ENCODE measurements at places on chromosomes 2 and 18.

GRCh38 chr2:62856228-62857040, 150.9 kb downstream of the EHBP1 start:
- DNase-seq, result no peak

- no peak for DNase-seq
Observed at GRCh38 chr2:28869494-28870145, 489 bp downstream of the TRMT61B start.

DNA sequence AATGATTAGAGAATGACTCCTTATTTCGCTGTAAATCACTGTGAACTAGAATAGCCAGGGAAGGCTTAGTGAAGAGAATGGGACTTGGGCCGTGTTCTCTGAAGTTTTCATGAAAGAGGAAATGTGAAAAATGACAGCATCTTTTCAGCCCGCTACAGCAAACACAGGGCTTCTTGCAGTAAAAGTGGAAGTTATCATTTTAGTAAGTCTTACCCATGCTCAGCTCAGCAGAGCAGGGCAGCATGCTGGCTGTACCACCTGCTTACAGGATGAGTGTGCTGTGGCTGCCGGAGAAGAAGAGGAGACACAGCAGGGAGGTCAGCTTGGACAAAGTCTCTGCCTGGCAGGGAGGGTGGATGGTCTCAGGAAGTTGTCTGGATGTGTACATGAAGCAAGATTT, 300.7 kb upstream of the DLGAP1 start:
- no peak for DNase-seq

- DNase-seq, result peak; percentile 41
Observed at GRCh38 chr2:159090514-159091201, 122.2 kb downstream of the TANC1 start.

- peak; percentile 37 for DNase-seq
Observed at GRCh38 chr2:180291552-180292421, 284.7 kb upstream of the CWC22 start.

- DNase-seq, result no peak
Observed at GRCh38 chr2:126413079-126413478, 242.9 kb upstream of the GYPC start.

DNA sequence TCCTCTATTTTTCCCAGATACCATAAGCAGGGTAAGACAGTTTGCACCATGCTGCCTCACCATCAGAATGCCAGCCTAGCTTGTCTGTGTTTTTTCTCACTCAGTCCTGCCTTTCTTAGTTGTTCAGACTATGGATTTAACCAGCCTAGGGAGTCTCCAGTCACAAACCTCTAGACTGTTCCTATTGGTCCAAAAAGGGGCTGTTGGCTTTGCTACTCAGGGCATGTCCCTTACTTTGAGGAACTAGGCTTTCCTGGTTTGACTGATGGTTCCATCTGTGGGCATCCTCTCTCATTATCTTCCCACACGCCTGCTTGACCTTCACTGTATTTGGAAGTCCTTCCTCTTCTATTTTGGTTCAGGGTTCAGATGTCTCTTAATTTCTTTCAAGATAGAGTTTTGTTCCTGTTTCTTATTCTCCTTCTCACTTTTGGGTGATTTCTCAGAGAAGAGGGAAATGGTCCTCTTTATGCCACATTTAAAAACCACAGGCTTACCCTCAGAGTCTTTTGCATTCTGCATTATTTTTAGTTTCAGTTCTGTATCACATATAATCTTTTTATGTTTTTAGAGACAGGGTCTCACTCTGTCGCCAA, 31.3 kb upstream of the TMEM131 start:
- DNase-seq, result no peak

- peak; percentile 84 for DNase-seq
Observed at GRCh38 chr2:44120428-44120827, 48.2 kb upstream of the PPM1B start.

- DNase-seq, result no peak
Observed at GRCh38 chr2:32464431-32464830, 107.6 kb downstream of the BIRC6 start.

GRCh38 chr2:230322561-230323384, 4.2 kb upstream of the SP140L start:
- DNase-seq, result no peak

DNA sequence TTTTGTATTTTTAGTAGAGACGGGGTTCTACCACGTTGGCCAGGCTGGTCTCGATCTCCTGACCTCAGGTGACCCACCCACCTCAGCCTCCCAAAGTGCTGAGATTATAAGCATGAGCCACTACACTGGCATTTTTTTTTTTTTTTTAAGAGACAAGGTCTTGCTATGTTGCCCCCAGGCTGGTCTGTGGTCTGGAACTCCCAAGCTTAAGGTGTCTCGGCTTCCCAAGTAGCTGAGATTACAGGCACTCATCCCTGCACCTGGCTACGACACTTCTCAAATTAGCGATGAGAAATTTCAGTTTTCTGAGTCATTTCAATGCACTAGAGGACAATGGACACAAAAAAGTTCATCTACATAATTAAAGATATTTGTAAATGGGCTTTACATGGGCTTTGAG, 36.6 kb upstream of the TCF7L1 start:
- no peak for DNase-seq

GRCh38 chr2:9749546-9750223, 93.6 kb upstream of the TAF1B start:
- DNase-seq, result no peak

GRCh38 chr2:16633621-16634430, 31.8 kb downstream of the CYRIA start:
- no peak for DNase-seq

DNA sequence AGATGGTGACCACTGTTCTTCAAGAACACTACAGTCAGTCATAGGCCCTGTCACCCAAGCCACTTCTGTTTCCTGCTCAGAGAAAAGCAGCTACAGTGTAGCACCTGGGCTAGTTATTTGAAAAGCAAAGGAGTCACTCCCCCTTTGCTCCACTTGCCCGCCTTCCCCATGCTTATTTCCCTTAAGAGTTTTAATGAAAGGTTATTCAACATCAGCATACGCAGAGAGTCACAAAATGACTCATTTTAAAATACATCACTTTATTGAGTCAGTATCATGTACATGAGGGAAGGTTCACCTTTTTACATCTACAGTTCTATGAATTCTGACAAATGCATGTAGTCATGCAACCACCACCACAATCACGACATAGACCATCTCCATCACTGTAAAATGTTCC, 71.3 kb downstream of the TNFRSF11A start:
- no peak for DNase-seq

GRCh38 chr18:39732918-39733317, 2167.3 kb upstream of the CELF4 start:
- DNase-seq, result no peak

DNA sequence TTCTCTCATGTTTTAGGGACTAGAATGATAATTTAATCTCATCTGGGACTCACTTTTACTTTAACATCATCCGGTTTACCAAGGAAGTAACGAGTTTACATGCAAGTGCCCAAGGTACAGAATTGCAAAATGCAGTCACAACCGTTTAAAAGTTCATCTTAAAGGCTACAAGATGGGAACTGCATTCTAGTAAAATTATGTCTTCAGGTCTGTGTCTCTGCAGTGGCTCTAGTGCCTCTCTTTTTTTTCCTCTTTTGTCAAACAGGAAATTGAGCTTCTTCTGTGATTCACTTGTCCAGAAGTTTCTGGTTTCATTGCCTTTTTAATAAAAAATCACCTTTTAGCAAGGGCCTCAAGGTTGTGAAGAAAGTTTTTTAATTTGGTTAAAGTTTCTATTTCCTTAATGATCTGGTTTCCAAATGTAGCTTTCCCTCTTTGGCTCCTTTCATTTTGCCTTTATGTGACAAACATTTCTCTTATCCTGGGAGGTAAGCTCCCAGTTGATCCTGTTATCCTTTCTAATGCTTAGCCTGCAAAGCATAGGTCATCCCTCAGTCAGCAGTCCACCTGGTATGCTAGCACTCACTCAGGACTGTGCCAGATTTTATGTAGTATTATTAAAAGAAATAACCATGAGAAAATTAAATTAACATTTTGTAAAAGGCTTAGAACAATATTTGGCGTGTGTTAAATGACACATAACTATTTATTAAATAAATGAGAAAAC, 2.4 kb downstream of the GLS start:
- DNase-seq, result no peak

GRCh38 chr18:3675446-3675845, 225.5 kb downstream of the TGIF1 start:
- peak; percentile 34 for DNase-seq

GRCh38 chr2:9225806-9226205, 19.2 kb downstream of the ASAP2 start:
- DNase-seq, result no peak

DNA sequence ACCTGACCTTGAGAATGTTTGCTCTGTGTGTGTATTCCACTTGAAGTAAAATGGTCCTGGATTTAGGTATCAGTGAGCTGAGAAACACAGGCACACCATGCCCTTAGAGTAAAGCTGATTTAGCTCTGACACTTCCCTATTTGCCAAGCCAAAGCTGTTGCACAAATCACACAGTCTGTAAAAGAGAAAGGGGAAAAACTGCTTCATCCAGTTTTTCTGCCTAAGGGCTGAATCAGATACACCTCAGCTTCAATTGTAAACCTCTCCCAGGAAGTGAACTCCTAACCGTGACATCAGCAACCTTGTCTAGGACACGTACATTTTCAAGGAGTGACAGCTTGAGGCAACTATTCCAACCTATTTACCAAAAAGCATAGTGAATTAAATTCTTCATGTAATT, 150.4 kb downstream of the NR4A2 start:
- no peak for DNase-seq

- peak; percentile 70 for DNase-seq
Observed at GRCh38 chr2:174012347-174013314, 47.5 kb upstream of the SP3 start.

DNA sequence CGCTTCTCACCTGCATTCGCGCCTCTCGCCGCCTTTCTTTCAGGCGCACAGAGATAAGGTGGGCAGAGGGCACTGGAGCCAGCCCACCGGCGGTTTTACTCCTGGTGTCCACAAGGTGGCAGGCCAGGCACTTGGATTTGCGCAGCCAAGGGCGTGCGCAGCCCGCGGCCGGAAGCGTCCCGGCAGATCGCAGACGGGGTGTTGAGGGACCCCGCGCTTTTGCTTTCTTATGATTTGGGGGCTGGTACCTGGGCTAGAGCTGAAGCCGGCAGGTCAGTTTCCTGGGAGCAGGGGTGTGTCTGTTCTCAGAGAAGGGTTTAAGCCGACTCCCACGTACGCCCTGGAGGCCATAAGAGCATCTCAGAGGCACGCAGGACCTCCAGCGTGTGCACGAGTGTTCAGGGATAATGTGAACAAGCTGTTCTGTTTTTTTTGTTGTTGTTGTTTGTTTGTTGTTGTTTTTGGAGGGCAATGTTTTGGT, 305.6 kb upstream of the CXCR4 start:
- DNase-seq, result peak; percentile 54

- no peak for DNase-seq
Observed at GRCh38 chr2:122743021-122743675, 987.7 kb downstream of the TSN start.

GRCh38 chr2:104539649-104540048, 314.3 kb upstream of the POU3F3 start:
- DNase-seq, result no peak

DNA sequence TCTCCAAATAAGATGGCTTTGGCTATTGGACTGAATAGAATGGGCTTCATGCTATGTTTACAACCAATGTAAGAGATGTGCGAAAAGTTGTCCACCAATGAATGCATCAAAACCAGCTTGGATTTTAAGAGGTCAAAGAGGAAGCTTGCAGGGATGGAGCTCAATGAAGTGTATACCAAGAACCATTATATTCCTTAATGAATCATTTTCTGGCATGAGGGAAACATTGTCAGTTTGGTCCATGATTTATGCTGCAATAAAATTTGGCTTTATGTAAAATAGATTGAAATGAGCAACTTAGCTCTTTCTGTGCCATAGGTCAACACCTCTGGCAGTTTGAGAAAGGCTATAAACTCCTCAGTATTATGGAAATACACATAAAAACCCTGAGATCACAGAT, 107.3 kb downstream of the SH3BP4 start:
- DNase-seq, result no peak

GRCh38 chr2:239118675-239119211, 270.9 kb downstream of the TWIST2 start:
- no peak for DNase-seq

- DNase-seq, result no peak
Observed at GRCh38 chr2:74552914-74553811, 579 bp downstream of the LOXL3 start.

DNA sequence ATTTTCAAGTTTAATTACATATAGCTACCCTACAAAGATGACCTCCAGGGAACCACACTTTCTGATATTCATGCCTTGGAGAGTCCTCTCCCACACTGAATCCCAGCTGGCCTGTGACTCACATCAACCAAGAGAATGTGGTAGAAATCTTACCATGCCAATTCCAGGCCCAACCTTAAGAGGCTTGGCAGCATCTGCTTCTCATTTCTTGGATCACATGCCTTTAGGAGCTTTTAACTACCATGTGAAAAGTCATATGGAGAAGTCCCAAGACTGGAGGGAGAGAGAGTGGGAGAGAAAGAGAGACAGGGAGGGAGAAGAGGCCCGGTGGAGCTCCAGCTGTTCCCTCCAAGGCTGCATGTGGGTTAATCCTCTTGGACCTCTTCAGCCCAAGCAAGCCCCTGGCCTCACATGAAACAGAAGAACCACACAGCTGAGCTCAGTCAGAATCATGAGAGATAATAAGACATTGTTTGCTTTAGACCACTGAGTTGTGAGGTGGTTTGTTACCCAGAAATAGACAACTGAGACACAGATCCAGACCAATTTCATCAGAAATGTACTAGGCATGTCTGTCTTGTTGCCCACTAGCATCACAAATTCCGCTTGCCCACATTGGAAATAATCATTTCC, 190.7 kb downstream of the MTCL1 start:
- DNase-seq, result peak; percentile 87

DNA sequence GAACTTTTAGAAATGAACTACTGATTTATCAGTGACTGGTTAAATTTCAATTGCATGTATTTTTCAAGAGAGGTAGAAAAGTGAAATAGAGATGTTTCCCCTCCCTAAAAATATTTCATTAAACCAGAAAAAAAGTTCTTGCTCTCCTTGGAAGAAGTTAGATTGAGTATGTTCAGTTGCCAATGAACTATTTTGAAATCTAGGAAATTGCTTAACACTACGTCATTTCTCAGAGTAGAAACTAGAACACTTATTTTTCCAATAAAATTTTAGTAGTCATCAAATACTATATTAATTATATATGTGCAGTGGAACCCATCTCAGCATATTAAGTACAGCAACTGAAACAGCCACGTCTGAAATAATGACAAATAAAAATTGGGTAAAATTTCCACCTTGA, 51.8 kb upstream of the STAT1 start:
- no peak for DNase-seq

DNA sequence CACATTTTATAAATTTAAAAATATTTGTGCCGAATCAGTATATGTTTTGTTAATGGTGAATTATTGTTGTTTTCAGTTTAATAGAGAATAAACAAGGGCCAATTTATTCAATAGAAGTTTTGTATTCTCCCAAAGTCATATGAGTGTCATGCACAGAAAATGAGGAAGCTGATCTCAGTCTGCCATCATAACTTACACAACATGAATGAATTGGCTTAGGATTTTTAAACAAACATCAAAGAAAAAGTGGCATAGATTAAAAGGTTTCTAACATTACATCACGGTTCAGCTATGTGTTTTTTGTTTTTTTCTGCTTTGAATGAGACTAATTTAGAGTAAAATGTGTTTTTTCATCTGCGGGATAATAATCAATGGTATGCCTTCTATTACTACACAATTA, 123.4 kb upstream of the CTNNA2 start:
- no peak for DNase-seq

GRCh38 chr18:32258558-32259204, 68.8 kb downstream of the MEP1B start:
- no peak for DNase-seq
